ENCODE measurements at places on chromosomes 2 and 18.

- no peak for DNase-seq
Measured at GRCh38 chr2:46813020-46813415, 102.6 kb downstream of the MCFD2 start.

GRCh38 chr2:229348128-229348527 is 77.0 kb upstream of the PID1 start:
- no peak for DNase-seq

DNA sequence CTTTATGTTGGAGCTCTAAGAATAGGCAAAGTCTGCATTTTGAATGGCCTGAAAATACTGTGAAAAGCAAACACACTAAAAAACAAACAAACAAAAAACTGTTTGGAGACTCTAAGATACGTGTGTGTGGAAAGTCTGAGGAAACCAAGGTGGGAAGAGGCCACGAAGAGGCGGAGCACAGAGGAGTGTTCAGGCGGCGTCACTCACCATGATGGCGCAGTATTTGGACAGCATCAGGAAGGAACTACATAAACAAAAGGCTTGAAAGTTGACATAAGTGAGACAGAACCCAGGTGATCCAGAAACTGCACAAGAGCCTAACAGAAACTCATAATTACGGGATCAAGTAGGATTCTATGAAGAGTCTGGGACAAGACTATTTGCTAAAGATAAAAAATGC is 50.8 kb upstream of the SOS1 start:
- no peak for DNase-seq

DNA sequence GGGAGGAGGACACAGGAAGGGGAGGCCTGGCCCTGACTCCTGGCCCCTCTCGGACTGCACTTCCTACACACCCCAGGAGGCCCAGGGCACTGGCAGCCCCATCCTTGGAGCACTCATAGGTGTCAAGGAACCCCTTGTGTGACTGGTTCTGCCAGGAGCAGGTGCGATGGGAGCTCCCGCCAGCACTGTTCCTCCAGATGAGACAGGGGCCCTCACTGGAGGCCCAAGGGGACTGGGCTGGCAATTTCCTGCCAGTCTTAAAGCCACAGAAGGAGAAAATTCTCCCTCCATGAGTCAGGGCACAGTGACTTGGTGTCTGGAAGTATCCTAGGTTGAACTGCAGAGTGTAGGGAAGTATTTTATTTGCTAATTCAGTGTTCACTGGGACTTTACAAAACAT is 42.8 kb upstream of the MAL start:
- no peak for DNase-seq

DNA sequence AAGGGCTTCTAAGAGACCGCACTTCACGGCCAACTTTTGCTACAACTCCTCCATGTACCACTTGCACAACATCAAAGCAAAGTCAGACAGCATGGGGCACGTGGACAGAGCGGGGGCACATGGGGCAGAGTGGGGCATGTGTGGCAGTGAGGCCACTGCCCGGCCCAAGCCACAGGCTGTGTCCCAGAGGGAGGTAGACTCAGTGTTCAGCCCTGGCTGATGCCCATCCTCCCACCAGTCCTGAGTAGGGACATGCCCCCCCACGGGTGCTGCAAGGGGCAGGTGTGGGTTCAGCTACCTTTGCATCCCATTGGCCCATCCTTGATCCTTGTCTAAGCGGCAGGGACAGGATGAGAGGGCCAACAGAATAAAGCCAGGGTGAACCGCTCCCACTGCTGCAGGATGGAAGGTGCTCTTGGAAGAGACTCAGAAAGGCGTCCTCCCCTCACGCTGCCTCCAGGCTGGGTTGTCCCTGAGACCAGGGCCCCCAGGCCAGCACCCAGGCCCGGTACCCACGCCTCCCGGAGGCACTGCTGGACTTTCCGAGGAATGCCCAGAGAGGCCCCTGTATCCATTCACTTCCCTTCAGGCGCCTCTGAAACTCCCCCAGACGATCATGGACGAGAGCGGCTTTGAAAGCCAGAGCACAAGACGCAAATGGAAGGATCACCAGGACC is 218.2 kb downstream of the NDUFA10 start:
- no peak for DNase-seq

DNA sequence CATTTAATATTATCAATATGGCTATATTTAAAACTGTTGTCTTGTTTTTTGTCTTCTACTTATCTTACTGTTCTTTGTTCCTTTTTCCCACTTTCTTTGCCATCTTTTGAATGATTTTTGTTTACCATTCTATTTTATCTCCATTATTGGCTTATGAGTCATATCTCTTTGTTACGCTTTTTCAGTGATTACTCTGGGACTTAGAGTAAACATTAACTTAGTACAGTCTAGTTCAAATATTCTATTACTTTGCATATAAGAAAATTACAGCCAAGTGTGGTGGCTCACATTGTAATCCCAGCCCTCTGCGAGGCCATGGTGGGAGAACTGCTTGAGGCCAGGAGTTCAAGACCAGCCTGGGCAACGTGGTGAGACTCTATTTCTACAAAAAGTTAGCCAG is 26.1 kb downstream of the ADCY3 start:
- DNase-seq, result no peak

DNA sequence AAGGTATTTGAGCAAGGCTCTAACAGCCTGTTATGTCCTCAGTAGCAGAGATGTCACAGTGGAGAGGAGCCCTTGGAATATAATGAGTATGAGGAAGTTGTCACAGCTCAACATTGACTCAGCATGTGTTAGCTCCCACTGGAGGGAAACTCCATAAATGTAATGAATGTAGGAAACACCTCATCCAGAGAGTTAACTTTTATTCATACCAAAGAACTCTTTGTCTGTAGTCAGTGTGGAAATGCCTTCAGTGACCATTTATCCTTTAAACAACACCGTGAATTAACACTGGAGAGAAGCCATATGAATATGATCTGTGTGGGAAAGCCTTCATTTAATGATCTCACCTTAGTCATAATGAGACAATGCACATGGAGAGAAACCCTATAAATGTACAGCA is 59.7 kb downstream of the CYP1B1 start:
- DNase-seq, result no peak

- DNase-seq, result no peak
Measured at GRCh38 chr18:50869150-50869549, 9.8 kb upstream of the ME2 start.

Data from SHP77 (cell line).